ENCODE measurements at places on chromosomes 7 and 10.

DNA sequence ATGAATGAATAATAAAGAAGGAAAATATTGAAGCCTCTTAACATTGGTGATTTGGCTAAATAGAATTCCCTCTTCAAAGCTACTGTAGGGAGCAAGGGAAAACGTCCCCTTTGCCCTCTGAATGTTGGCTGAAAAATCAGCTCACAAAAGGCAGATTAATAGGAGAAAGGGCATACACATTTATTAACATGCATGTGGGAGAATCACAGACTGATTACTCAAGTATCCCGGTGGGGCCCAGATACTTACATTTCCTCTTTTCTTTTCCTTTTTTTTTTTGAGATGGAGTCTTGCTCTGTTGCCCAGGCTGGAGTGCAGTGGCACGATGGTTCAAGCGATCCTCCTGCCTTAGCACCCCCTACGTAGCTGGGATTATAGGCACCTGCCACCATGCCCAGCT is 68.5 kb downstream of the HK1 start:
- no peak for DNase-seq

DNA sequence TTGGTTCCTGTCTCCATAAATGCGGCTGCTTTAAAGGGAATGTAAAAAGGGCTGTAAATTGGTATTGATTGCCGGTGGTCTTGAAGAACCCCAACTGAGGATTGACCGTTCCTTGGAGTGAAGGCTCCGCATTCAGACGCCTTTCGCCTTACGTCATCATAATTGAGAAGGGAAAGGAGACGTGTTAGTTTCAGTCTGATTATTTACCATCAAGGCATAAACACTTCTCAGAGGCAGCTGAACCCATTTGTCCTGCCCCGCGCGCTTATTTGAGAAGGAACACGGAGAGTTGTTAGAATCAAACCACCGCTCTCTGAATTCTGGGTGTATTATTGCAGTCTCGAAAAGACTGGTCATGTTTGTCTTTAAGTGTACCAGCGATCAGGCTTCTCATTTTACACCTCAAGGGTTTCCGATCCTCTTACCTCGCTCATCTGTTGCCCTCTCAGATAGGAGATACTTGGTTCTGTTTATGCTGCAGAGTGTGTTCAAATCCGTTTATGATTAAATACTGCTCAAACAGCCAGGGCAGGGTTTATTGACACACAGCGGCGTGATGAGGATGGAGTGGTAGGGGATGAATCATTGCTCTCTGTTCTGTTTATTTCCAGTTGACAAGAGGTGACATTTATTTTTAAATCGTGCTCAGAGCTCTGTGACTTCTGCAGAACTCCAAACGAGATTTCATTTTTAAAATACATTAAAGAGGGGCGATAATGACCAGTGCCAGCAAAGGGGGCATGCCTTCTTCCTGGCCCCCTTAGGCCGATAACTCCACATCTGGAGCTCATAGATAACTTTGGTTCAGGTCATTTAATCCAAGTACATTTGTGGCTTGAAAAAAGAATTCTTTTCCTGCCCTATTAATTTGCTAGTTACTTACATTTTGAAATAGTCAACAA is 30.4 kb downstream of the FOXK1 start:
- DNase-seq, result no peak

- DNase-seq, result no peak
These were observed 30.7 kb downstream of the DUSP5 start for GRCh38 chr10:110528224-110528996.

GRCh38 chr7:73424489-73424885 is 9.1 kb upstream of the FZD9 start:
- DNase-seq, result no peak

- DNase-seq, result no peak
These were observed 182.8 kb downstream of the PKD1L1 start for GRCh38 chr7:47765373-47765979.

GRCh38 chr7:120819861-120820260 is 38.1 kb downstream of the TSPAN12 start:
- no peak for DNase-seq
